ENCODE measurements at places on chromosomes 3 and 15. TPM values are rescaled to one million over a fixed set of nuclear protein-coding genes. Genes with fewer than 3 reads are reported as not detected.

- no peaks in the 10 kb centered on the region for H3K36me3 ChIP-seq
- H3K4me3 ChIP-seq = no peak overlapping the region
- no peaks in the 10 kb centered on the region for H3K4me1 ChIP-seq
- H3K27me3 ChIP-seq = no peaks in the 10 kb centered on the region
Observed at GRCh38 chr3:95302044-95302443, 1239.2 kb downstream of the NSUN3 start.

DNA sequence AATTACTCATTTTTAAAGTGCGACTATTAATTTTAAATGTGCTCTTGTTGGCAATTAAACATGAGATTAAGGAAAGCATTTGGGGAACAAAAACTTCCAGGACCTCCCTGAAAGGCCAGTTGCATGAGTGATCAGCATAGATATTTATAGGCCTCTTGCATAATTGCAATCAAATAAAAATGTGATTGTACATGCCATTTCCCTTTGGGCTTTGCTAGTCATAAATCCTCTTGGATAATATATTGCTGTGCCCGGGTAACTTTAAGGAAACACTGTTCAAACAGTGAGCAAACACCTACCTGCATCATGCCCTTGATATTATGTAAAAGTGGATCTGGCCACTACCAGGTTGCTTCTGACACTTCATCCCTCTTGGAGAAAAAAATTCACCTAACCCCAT lies 239.1 kb downstream of the MCTP2 start:
- no peak overlapping the region for H3K4me3 ChIP-seq
- H3K36me3 ChIP-seq = no peaks in the 10 kb centered on the region
- no peaks in the 10 kb centered on the region for H3K27me3 ChIP-seq
- no peaks in the 10 kb centered on the region for H3K4me1 ChIP-seq
- no peak overlapping the region for H3K27ac ChIP-seq

- no peak for DNase-seq
- H3K36me3 ChIP-seq = no peaks in the 10 kb centered on the region
- H3K27me3 ChIP-seq = no peaks in the 10 kb centered on the region
- no peak overlapping the region for H3K4me3 ChIP-seq
- no peaks in the 10 kb centered on the region for H3K4me1 ChIP-seq
Observed at GRCh38 chr3:40821315-40821714, 296.6 kb downstream of the ZNF621 start.

DNA sequence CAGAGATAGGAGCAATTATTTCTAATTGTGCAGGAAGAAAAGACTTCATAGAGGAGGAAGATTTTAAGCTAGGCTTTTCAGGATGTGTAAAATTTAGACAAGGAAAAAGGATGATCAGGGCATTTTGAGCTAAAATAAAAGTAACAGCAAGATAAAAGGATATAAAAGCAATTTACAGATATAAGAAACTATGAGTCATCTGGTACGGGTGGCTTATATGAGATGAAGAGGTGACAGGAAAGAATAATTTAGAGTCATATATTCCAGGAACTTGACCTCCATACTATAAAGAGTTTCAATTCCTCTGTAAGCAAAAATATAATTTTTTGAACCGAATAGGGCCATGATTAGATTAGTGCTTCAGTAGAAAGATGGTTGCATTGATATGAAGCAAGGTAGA lies 273.7 kb downstream of the RBMS3 start:
- no peaks in the 10 kb centered on the region for H3K27me3 ChIP-seq
- no peak overlapping the region for H3K4me3 ChIP-seq
- H3K27ac ChIP-seq = no peak overlapping the region
- no peak for DNase-seq
- H3K4me1 ChIP-seq = peaks cover 12% of the 10 kb centered on the region
- peaks cover 2% of the 10 kb centered on the region for H3K36me3 ChIP-seq

- H3K27me3 ChIP-seq = peaks cover 39% of the 10 kb centered on the region
- no peak overlapping the region for H3K4me3 ChIP-seq
- no peak overlapping the region for H3K27ac ChIP-seq
- no peaks in the 10 kb centered on the region for H3K4me1 ChIP-seq
- H3K36me3 ChIP-seq = no peaks in the 10 kb centered on the region
- DNase-seq = no peak
Observed at GRCh38 chr15:42024303-42024702, 3.5 kb upstream of the PLA2G4E start.

DNA sequence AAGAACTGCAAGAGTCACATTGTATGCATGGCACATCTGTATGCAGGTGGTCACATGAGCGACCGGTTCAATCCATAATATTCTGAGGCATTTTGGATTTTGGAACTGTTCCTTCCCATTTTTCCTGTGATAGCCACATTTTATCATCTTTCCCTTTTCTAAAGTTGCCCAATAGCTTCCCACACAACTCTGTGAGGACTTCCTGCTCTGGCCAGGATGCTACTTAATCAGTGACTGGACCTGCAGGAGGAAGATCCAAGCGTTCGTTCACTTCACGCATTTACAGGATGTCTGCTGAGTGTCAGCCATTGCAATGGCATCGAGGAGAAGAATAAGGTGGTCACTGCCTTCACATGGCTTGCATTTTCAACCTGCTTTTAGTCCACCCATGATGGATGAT lies 9.8 kb downstream of the KLHL6 start:
- peaks cover 2% of the 10 kb centered on the region for H3K4me1 ChIP-seq
- H3K27me3 ChIP-seq = peaks cover 14% of the 10 kb centered on the region
- no peak overlapping the region for H3K27ac ChIP-seq
- H3K36me3 ChIP-seq = no peaks in the 10 kb centered on the region
- DNase-seq = no peak

Gene PXYLP1
- 11.2 TPM for polyA plus RNA-seq

Gene STAG1
- polyA plus RNA-seq = 7.9 TPM

Gene SV2B
- not detected for polyA plus RNA-seq

Gene TLR9
- polyA plus RNA-seq = not detected

Gene EBLN2
- polyA plus RNA-seq = 2.5 TPM

Gene MYO5C
- polyA plus RNA-seq = 0.03 TPM

Gene TJP1
- polyA plus RNA-seq = 41.9 TPM
